ENCODE measurements at places on chromosomes 2 and 18. TPM values are rescaled to one million over a fixed set of nuclear protein-coding genes. Genes with fewer than 3 reads are reported as not detected.

GRCh38 chr2:240326246-240326645 lies 109.2 kb upstream of the GPC1 start:
- H3K4me1 ChIP-seq = no peaks in the 10 kb centered on the region
- no peaks in the 10 kb centered on the region for H3K36me3 ChIP-seq
- DNase-seq = no peak
- H3K27me3 ChIP-seq = no peaks in the 10 kb centered on the region
- no peak overlapping the region for H3K4me3 ChIP-seq
- H3K27ac ChIP-seq = no peak overlapping the region

GRCh38 chr18:59484131-59484530 lies 125.1 kb upstream of the LMAN1 start:
- no peaks in the 10 kb centered on the region for H3K36me3 ChIP-seq
- H3K4me3 ChIP-seq = no peak overlapping the region
- DNase-seq = no peak

- H3K4me1 ChIP-seq = no peaks in the 10 kb centered on the region
- H3K36me3 ChIP-seq = no peaks in the 10 kb centered on the region
- H3K27ac ChIP-seq = no peak overlapping the region
- no peak overlapping the region for H3K4me3 ChIP-seq
- DNase-seq = no peak
- H3K27me3 ChIP-seq = no peaks in the 10 kb centered on the region
These were observed 275.9 kb upstream of the GCFC2 start for GRCh38 chr2:75986617-75987016.

DNA sequence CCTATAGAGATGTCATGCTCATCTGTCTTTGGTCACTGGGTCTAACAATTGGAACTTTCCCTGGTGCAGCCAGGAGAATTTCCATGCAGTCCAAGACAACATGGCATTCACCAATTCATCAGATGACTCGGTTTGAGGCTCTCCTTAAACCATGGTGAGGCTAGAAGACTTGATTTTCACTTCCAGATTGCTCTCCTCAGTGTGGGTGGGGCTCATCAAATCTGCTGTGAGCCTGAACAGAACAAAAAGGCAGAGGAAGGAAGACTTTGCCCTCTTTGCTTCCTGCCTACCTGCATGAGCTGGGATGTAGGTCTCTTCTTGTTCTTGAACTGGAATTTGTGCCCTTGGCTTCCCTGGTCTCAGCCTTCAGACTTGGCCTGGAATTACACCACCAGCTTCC lies 203.4 kb upstream of the TRIB2 start:
- no peak for DNase-seq
- H3K4me1 ChIP-seq = no peaks in the 10 kb centered on the region
- H3K27ac ChIP-seq = no peak overlapping the region
- no peaks in the 10 kb centered on the region for H3K27me3 ChIP-seq

DNA sequence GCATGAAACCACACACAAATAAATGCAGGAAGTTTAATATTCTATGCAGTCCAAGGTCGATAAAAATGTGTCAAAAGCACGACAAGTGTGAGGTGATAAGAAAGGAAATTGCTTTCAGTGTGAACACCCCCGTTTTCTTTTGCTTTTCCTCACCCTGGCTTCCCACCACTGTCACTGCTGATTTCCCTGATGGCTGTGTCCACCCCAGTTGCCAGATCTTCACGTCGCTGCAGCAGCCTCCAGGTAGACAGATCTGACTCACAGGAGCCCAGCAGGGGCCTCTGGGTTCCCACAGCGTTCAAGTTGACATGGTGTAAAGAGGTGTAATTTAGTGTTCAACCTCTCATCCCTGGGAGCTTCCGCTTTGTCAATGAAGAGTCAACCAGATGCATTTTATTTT lies 128.0 kb upstream of the TACR1 start:
- no peaks in the 10 kb centered on the region for H3K4me1 ChIP-seq
- no peaks in the 10 kb centered on the region for H3K36me3 ChIP-seq
- H3K4me3 ChIP-seq = no peak overlapping the region
- H3K27ac ChIP-seq = no peak overlapping the region

OTOS gene
- not detected for total RNA-seq

TNFAIP6 gene
- not detected for total RNA-seq

USP37 gene
- total RNA-seq = 8.9 TPM
